ENCODE measurements at places on chromosomes 4 and X. TPM values are rescaled to one million over a fixed set of nuclear protein-coding genes. Genes with fewer than 3 reads are reported as not detected.

The GLRA2 gene
- not detected for total RNA-seq

The AIMP1 gene
- total RNA-seq: 42.4 TPM

The AASDH gene
- total RNA-seq: 6.9 TPM

The ZNF732 gene
- 3.1 TPM for total RNA-seq

The CLIC2 gene
- total RNA-seq: 0.73 TPM

The PNMA6F gene
- not detected for total RNA-seq

The BEND2 gene
- total RNA-seq: not detected

The PLP1 gene
- not detected for total RNA-seq

The SPANXB1 gene
- not detected for total RNA-seq

The C1GALT1C1 gene
- 32.9 TPM for total RNA-seq

The SPOCK3 gene
- not detected for total RNA-seq

The PPARGC1A gene
- total RNA-seq: not detected

The TMSB15C gene
- total RNA-seq: 6.9 TPM

The INPP4B gene
- total RNA-seq: 2.8 TPM

The TRPC3 gene
- not detected for total RNA-seq

The CXXC4 gene
- total RNA-seq: not detected

The KDR gene
- total RNA-seq: 145 TPM

The FAM53A gene
- total RNA-seq: 1.7 TPM

The UGT2A1 gene
- total RNA-seq: not detected

The NAA11 gene
- not detected for total RNA-seq

The CRMP1 gene
- not detected for total RNA-seq

The DCAF12L1 gene
- 23.2 TPM for total RNA-seq

The REPS2 gene
- total RNA-seq: 2.6 TPM

The WDR19 gene
- total RNA-seq: 32.7 TPM

The PWWP3B gene
- not detected for total RNA-seq

The XPNPEP2 gene
- total RNA-seq: not detected

The TMPRSS11D gene
- total RNA-seq: not detected

The GABRG1 gene
- not detected for total RNA-seq

The IL13RA1 gene
- 61.9 TPM for total RNA-seq

The USP51 gene
- 0.97 TPM for total RNA-seq

The PDCL2 gene
- total RNA-seq: not detected

The CXorf65 gene
- not detected for total RNA-seq

The SUPT20HL1 gene
- not detected for total RNA-seq

The INTS12 gene
- 19.7 TPM for total RNA-seq

The IL15 gene
- total RNA-seq: 3.1 TPM

The SLITRK4 gene
- 0.77 TPM for total RNA-seq

The DUSP9 gene
- not detected for total RNA-seq

The DCAF16 gene
- 29.0 TPM for total RNA-seq

The RASL11B gene
- not detected for total RNA-seq

The RHOXF2 gene
- total RNA-seq: not detected

The KCND1 gene
- total RNA-seq: 1.3 TPM

The WWC2 gene
- 51.8 TPM for total RNA-seq

All from endothelial cell of umbilical vein (primary cell).